ENCODE measurements at places on chromosomes 3 and 15.
A peak's percentile ranks its signal among the peaks of the same experiment; 100 is the strongest.

DNA sequence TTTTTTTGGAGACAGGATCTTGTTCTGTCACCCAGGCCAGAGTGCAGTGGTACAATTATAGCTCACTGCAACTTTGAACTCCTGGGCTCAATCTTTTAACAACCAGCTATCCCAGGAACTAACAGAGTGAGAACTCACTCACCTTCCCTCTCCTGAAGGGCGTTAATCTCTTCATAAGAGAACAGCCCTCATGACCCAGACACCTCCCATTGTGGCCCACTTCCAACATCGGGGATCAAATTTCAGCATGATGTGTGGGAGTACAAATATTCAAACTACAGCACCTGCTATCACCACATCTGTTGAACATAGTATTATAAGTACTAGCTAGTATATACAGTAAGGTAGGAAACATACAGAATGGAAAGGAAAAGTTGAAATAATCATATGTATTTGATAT, 132.5 kb downstream of the DOCK3 start:
- no peak for DNase-seq

DNA sequence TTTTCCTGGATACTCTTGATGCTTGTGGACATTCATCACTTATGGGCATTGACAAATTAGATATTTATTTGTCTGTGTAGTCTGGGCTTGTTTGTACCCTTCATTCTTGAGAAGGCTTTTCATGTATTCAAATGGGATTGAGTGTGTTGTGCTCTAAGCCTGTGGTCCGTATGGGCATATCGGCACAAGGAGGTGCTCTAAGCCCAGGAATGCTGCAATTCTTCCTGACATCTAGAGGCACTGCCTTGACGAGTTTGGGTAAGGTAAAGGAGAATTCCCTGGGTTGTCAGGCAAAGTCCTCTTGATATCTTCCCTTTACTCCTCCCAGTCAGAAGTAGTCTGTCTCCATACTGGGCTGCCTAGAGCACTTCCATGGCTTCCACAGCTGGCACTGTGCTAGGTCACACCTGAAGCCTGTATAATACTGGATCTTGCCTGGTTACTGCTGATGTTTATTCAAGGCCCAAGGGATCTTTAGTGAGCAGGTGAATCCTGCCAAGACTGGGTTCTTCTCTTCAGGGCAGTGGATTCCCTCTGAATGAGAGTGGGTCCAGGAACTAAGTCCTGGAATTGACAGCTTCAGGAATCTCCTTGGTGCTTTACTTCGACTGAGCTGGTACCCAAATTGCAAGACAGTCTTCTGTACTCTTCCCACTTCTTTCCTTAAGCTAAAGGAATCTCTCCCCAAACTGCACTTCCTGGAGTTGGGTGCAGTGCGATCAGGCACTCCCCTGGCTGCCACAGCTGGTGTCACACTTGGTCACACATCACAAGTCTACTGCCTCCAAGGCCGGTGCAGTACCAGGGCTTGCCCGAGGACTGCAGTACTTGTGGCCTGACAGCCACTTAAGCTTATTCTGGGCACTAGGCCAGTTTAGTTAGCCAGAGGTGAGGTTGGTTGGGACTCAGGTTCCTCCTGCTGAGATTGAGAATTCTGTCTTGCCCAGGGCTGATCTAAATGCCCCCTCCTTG, 46.0 kb downstream of the GALK2 start:
- peak; percentile 38 for DNase-seq

DNA sequence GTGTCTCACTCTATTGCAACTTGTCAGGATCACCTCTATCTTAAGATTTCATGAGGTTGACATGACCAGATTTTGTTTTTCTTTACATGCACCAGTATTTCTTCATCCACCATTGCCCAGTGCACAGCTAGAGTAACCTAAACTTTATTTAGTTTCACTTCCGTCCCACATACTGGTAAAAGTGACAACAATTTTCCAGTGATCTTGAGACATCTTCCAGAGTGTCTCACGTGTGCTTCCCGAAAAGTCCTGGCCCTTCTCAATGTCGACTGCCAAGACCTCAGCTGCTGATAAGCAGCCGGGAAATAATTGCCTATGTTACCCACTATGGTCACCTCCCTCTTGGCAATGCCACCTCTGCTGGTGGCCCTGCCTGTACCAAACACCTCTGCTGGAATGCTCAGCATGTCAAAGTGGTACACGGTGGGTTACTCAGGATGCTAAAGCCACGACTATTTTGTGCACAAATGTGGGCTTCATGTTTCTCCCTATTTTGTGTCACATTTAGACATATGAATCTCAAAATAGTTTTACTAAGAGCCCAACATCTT, 379.7 kb upstream of the TGFBR2 start:
- no peak for DNase-seq

- DNase-seq: no peak
Observed at GRCh38 chr15:69958496-69959084, 139.1 kb downstream of the TLE3 start.

GRCh38 chr3:101809178-101810021, 30.4 kb downstream of the NXPE3 start:
- DNase-seq: peak; percentile 44

- DNase-seq: no peak
Observed at GRCh38 chr15:38212729-38213351, 39.8 kb upstream of the SPRED1 start.

DNA sequence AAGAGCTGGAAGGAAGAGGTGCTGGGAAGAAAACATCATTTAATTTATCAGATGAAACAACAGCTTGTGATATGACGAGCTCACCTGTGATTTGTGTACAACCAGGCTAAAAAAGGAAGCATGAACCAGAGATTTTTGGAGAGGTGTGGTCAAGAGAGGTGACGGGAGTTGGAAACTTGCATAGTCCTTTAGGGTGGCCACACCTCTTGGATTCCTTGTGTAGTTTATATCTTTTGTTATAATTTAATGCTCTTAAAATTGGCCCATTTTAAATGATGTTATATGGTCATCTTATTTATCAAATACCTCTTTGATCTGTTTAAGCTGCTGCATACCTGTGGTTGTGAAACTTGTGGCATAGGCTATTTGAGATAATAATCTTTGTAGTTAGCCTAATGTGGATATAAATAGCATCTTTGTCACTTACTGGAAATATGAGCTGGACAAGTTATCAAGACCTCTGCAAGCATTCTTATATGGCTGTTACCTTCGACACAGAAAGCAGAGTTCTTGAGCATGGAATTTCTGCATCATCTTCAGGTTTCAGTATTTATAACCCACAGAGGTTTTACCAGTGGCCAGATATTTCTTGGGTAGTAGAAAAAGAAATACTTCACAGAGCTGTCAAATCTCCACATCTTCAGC, 49.1 kb downstream of the IL1RAP start:
- no peak for DNase-seq
